Activated CD4-positive, alpha-beta T cell treated with anti-CD3 and anti-CD28 coated beads for 4 hours (primary cell): ENCODE measurements at places on chromosomes 5 and 9.

DNA sequence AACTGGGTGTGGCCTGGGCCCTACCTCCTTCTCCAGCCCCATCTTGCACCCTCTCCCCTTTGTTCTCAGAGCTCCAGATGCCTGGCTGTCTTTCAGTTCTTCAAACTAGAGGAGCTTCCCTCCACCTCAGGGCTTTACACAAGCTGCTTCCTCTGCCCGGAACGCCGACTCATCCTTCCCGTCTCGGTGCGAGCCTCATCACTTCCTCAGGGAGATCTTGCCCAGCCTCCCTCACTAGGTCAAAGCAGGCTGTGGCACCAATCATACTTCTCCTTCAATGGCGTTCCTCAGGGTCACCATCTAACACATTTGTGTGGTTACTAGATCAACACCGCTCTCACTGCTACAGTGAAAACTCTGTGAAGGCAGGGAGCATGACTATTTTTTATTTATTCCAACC, 56.2 kb upstream of the ZSWIM6 start:
- DNase-seq, result no peak

DNA sequence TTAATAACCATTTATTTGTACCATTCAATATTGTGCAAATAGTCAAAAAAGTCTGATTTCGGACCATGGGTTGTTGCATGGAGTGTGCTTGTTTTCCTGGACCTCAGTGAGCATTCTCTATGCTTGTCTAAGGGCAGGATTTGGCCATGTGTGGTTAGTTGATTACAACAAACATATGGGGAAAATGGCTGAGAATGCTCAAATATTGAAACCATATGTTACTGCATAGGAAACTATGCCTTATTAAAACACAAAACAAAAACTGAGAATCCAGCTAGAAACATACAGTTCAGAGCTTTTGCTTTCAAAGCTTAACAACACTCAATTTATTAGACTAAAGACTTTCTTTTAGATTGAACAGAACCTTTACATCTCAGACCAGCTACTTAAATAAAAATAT, 928.3 kb downstream of the NR2F1-AS1 start:
- DNase-seq, result no peak

DNA sequence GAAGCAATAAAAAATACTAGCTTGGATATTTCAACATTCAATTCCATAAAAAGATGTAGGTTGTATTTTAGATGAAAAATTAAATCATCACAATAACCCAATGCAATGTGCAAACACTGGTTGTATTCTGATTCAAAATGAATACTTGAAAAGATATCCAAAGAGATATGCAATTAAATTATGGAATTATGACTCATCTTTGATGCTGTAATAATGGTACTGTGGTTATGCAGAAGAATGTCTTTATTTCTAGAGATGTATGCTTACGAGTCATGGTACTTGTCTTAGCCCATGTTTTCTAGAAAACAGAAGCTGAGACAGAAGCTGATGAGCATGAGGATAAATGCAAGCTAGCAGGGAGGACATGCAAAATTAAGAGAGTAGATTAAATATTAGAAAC, 1941.4 kb upstream of the NUDT12 start:
- no peak for DNase-seq

GRCh38 chr5:176618783-176619182, 8.8 kb upstream of the GPRIN1 start:
- no peak for DNase-seq

GRCh38 chr5:135894789-135895188, 852 bp downstream of the IL9 start:
- DNase-seq, result no peak

DNA sequence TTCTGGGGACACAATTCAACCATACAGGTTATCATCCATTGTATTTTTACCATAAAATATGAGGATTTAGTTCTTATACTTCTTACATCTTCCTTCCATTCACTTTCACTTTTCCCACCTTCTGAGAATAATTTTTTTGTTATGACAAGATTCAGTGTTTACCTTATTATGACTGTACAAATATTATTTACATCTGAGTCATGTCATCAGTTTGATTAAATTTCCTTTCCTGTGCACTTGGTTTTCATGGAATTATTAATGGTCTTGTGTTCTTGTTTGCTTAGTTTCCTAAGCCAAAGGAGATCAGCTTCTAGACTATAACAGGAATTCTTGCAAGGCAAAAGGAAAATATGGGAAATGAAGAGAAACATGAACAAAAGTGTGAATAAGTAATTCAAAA, 366.5 kb downstream of the TMEM38B start:
- DNase-seq, result no peak

DNA sequence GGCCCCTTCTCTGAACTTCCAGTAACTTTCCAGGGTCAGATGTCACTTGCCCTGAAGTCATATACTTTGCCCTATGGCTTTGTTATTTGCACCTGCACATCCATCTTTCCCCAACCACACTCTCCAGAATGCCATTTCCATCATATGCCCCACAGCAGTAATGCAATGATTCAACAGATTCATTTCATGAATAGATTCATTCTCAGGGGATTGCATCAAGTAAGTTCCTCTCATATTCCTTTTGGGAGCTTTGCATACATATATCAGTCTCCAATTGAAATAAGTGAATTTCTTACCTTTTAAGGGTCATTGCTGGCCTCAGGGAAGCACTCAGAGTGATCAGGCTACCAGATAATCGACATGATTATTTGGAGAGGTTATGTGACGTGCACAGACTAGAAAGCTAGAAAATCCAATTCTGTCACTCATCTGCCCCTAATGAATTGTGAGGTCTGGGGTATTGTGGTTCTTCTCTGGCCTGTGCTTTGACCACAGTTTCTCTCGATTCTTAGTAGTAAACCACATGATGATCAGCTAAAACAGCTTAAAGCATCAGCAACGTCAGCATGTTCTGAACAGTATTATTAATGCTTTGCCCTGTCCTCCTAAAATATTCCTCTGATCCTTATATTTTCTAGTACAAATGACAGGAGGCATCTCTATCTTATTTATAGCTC, 179.9 kb downstream of the ATPSCKMT start:
- DNase-seq, result no peak

DNA sequence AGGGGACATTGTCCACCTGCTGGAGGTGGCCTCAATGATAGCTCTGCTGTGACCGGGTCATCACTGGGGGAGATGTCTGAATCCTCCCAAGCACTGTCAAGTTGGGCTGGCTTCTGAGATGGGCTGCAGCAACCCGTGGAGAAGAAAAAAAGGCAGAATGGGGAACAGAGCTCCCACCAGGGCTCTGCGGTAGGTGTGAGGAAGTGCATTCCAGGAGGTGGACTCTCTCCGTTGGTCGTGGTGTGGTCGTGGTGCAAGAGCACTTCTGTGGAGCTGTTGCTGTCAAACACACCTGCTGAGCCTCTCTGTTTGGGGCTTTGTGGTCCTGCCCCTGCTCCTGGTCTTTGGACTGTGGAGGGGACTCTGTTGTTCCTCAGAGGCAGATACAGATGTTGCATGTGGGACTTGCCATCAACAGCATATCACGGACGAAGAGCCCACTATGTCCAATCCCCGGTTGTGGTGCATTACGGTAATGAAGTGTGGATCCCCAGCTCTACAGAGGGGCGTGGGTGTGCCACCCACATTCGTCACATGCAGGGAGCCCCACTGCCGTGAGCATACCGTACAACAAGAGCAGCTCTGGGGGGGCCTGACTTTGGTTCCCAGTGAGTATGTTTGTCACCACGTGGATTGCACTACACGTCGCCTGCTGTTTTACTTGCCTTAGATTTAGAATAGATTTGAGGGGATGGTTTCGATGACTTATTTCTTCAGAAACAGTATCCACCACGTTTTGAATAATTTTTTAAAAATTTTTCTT, 36.0 kb upstream of the PITX1 start:
- no peak for DNase-seq

- peak; percentile 8 for DNase-seq
Measured at GRCh38 chr9:104927216-104927911, 591 bp downstream of the ABCA1 start.

- DNase-seq, result no peak
Measured at GRCh38 chr9:114093031-114093471, 6.0 kb downstream of the KIF12 start.

DNA sequence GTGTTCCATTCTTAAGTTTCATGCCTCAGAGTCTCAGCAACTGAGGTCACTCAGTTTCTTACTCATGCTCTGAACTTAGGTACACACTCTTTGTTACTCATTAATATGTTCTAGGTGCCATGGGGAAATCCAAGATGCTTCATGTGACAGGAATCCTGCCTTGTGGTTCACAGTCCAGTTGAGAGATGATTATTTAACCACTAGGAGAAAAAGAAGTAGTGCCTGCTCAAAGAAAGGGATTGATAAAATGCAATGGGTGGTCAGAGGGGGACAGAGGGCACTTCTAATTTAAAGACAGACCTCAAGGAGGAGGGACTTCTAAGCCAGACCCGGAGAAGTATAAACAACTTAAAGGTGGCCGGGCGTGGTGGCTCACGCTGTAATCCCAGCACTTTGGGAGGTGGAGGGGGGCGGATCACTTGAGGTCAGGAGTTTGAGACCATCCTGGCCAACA, 69.0 kb downstream of the UGCG start:
- DNase-seq, result no peak

- no peak for DNase-seq
Measured at GRCh38 chr5:56640763-56641406, 174.5 kb upstream of the MAP3K1 start.

GRCh38 chr5:103259705-103260355, 1.3 kb downstream of the MACIR start:
- DNase-seq, result no peak

DNA sequence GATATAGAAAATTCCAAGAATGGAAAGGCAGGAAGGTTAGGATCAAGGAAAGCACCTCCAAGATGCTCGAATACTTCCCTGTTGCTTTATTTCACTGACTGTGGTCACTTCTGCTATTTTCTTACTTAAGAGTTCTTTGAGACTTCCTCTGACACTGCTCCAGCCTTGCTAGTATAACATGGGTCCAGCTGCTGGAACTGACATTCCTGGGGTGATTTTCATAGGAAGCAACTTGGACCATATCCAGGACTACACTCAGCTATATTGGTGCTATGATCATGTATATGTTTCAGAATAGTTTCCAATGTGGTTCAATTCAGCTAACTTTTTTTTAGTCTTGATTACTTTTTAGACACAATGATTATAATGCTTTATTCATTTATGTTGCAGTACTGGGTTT, 81.6 kb upstream of the CKMT2 start:
- DNase-seq, result no peak

DNA sequence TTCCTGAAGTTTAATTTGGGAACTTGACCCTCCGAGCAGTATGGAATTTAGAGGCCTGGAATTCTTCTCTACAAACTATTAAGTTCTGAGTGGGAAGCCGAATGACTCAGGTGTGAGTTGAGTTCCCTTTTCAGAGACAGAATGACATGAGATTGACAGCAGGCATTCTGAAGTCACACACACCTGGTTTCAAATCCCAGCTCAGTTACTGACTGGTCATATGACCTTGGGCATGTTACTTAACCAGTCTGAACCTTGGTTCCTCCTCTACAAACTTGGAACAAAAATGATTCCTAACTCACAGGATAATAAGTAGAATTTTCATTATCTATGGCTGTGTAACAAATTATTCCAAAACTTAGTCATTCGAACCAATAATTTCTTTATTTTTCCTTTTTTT, 45.5 kb upstream of the GPBP1 start:
- DNase-seq, result no peak

DNA sequence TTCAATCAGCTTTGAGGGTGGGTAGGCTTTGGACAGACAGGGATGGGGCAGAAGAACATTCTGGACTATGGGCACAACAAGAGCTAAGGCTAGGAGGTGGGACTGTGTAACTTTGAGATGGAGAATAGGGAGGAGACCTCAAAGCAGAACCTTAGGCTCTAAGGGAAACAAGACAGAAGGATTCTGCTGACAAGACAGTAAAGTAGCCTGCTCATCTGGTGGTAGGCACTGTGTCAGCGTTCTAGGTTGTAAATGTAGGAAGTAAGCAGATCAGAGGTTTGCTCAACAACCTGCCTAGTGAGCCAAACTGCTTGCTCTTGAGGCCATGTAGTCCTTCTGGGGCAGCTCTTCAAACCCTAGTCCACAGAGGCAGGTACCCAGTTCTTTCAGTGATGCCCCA, 15.0 kb upstream of the IL12B start:
- DNase-seq, result no peak

- no peak for DNase-seq
Measured at GRCh38 chr5:133916479-133916878, 51.9 kb downstream of the C5orf15 start.

GRCh38 chr5:142674531-142675469, 11.1 kb downstream of the FGF1 start:
- DNase-seq, result no peak

DNA sequence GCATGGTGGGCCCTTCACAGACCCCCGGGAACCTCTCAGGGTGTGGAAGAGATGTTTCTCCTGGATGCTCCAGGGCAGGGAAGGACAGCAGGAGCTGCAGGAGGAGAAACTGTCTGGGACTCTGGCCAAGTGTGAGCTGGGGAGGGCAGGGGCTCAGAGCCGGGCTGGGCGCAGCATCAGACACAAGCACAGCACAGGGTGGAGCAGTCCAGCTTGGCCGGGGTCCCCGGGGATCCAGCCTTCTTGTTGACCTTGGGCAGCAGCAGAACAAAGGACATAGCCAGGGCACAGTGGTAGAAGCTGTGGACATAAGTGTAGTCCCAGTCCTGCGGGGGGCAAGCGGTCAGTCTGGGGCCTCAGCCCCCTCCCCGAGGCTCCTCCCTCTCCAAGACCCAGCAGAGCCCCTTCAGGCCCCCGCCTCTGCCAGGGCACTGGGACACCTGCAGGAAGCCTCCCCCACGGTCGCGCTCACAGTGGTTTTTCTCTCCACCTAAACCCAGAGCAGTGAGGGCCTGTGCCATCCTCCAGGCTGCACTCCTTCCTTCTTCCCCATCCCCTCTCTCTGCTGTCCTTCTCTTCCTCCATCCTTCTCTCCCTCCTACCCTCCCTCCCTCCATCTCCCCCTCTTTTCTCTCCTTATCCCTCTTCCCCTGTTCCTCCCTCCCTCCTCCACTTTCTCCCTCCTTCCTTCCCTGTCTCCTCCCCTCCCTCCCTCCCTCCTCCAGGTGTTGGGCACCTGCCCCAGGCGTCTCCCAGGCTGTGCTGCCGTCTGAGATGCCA, 10.1 kb downstream of the MYMK start:
- no peak for DNase-seq

DNA sequence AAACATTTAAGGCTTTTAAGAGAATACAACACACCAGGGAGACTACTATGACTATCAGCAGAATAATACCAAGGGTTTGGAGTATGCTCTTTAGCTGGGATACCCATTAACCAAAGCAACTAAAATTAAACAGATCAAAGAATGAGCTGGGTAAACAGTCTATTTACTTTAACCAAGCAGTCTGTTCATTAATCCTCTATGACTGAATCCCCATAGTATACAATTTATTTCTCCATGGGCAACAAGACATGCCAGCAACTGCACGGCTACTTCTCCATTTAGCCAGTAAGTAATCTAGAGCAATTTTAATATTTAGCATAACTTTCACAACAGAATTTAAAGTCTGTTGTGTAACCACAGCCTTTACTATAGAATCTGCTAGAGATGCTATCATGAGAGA, 77.6 kb downstream of the CDO1 start:
- no peak for DNase-seq
